ENCODE measurements at places on chromosomes 1 and 21.

- no peak for DNase-seq
Measured at GRCh38 chr1:161128591-161129420, 3.7 kb downstream of the DEDD start.

DNA sequence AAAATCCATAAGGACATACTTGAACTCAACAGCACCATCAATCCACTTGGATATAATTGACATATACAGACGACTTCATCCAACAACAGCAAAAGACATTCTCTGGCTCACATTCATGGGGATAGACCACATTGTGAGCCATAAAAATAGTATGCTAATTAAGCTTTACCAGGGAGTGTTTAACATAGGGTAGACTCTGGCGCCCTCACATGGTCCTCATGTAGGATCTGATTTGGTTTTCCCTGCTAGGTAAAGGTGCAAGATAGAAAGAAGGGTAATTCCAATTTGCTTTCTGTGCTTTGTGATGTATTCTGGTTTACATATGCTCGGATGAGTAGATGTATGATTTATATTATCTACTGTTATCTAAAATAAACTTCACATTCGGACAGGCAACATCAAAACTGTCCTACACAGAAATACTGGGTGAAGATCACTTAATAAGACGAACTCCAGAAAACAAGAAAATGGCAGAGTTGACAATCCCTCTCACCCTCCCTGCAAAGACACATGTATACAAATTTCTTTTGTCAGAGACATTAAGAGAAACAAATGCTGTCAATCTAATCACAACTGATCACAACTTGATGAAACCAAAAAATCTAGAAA, 27.7 kb downstream of the CR1L start:
- DNase-seq = peak; percentile 70

DNA sequence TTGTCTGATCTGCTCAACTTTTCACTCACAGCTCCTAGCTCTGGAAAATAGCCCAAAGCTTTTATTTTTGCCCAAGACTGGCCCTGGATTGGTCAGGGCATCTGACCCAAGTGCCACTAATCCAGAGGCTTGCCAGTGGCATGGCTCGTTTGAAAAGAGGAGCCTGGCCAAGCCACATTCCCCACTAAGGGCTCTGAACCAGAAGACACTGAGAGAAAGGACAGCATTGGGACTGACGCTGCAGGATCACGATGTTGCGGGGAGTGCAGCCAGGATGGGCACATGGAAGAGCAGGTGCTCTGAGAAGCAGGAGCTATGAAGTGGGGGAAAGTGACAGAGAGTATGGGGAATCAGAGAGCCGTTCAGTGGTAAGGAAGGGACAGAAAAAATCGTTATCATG, 44.9 kb upstream of the TSPAN2 start:
- DNase-seq = no peak

DNA sequence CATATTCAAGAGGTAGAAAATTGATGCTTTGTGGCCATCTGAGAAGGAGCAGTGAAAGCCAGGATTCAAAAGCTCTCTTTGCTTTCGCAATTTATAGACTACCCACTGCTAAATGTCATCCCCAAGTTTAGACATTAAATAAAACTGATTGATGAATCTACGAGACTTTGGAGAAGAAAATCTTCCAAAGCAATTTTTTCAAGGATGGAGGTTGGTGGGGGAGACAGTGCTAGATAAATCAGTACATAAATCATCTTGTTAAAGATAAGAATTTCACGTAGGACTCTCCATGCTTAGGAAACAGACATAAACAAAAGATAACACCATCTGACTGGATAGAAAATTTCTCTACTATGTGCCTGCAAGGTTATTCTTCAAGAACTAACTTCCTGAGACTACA, 147.6 kb upstream of the TIAM1 start:
- no peak for DNase-seq

GRCh38 chr1:109977657-109978378, 6.7 kb upstream of the AHCYL1 start:
- DNase-seq = no peak

GRCh38 chr1:61742620-61743430, 545 bp downstream of the PATJ start:
- DNase-seq = peak; percentile 63

- peak; percentile 32 for DNase-seq
Measured at GRCh38 chr1:41239988-41240610, 2.0 kb downstream of the SCMH1 start.

- DNase-seq = no peak
Measured at GRCh38 chr21:18275781-18276180, 31.1 kb downstream of the CHODL start.

GRCh38 chr1:48898894-48899293, 122.2 kb upstream of the BEND5 start:
- DNase-seq = no peak

DNA sequence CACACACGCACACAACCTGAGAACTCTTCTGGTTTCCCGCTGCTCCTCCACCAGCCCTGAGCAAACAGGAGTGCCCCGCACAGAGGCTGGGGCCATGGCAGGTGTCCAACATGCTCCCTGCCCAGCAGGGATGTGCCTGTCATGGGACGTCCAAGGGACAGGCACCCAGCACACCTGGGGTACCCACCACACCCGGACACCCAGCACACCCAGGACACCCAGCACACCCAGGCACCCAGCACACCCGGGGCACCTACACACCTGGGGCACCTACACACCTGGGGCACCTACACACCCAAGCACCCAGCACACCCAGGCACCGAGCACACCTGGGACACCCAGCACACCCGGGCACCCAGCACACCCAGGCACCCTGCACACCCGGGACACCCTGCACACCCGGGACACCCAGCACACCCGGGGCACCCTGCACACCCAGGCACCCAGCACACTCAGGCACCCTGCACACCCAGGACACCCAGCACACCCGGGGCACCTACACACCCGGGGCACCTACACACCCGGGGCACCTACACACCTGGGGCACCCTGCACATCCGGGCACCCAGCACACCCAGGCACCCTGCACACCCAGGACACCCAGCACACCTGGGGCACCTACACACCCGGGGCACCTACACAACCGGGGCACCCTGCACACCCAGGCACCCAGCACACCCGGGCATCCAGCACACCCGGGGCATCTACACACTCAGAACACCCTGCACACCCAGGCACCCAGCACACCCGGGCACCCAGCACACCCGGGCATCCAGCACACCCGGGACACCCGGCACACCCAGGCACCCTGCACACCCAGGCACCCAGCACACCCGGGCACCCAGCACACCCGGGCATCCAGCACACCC, 37.9 kb downstream of the UBE2G2 start:
- no peak for DNase-seq

DNA sequence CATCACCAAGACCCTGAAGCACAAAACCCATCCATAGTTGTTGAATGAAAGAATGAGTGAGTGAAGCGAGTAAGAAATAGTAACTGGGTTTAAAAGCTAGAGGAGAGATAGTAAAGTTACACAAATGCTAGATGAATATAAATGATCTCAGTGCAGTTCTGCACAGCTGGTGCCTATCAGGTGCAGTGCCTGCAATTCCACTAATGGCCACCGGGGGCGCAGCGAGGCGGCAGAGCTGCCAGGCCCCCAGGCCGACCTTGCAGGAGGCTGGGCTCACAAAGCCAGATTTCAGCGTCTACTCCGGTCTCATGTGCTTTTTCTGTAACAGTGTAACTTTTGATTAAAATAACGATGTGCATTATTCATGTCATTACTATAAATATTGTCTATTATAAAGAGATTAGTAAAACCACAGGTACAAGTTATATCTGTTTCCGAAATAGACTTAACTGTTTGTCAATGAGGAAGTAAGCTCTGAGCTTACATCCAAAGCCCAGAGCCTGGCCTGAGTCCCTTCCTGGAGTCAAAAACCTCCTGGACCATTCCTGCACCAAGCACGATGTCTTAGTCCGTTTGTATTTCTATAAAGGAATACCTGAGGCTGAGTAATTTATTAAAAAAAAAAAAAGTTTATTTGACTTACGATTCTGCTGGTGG, 477.6 kb downstream of the NPHP4 start:
- DNase-seq = peak; percentile 49

- DNase-seq = peak; percentile 87
Measured at GRCh38 chr21:44303490-44303981, 3.7 kb downstream of the PFKL start.

DNA sequence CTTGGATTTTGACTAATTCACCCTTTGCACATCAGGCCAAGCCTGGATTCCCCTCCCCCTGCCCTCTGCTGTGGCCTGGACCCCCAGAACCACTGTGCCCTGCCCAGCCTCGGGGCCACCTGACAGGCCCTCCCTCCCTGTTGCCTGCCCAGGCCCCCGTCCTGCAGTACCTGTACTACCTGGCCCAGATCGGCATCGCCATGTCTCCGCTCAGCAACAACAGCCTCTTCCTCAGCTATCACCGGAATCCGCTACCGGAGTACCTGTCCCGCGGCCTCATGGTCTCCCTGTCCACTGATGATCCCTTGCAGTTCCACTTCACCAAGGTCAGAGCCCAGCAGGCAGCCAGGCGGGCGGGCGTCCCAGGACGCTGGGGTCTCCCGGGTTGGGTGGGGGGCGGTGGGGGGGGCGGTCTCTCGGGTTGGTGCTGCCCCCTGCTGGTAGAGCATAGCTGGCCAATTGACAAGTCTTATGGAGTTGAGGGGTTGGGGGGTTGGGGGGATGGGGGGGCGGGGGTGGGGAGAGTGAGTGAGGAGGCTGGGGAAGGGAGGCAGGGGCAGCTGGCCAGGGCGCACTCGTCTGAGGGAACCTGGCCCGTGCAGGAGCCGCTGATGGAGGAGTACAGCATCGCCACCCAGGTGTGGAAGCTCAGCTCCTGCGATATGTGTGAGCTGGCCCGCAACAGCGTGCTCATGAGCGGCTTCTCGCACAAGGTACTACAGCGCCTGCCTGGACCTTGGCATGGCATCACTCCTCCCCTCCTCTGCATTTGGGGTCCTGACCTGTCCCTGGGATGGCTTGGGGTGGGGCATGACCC, 10.7 kb downstream of the AMPD2 start:
- no peak for DNase-seq

GRCh38 chr1:187445066-187445465, 616.3 kb downstream of the PLA2G4A start:
- no peak for DNase-seq

DNA sequence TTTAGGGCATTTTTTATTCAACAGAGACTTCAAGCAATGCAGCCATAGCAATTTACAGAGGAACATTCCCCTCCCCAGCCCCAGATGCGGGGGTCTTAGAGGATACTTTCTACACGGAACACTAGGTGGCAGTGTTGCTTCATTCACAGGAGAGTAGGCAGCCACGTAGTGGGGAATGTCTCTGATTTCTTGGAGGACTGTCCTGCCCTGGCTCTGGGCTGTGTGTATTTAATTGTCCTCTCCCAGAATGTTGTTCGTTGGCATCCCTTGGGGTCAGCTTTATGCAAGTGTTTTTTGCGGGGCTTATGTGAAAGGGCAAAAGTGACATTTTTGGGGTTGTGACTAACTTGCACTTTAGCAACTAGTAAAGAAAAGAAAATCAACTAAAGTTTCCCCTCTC, 96.9 kb downstream of the PAPPA2 start:
- peak; percentile 61 for DNase-seq

DNA sequence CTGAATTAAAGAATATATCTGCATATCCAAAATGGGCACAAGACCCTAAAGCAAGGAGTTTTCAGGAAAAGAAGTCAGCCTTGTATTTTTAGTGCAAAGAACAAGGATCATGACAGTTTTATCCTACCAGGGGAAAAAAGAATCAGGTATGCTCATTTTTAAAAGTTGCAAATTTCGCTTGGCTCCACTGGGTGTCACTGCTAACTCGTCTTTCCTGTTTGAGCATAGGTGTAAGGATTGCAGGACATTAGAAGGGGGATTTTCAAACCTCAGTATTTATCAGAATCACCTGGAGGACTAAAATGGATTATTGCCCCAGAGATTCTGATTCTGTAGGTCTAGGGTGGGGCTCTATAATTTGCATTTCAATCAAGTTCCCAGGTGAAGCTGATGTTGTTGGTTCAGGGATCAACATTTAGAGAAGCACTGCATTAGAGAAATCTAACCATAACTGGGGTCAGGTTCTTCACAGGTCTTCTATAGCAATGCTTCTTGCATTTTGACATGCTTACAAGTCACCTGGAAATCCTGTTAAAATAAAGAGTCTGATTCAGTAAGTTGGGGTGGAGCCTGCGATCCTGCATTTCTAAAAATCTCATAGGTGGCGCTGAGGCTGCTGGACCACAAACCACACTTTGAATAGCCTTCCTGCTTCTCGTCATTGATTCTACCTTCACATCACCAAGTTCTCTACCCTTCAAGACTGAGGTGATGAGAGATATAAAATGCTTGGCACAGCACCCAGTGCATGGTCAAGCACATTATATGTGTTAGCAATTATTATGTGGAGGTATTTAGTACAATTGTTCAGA, 39.6 kb downstream of the NUF2 start:
- peak; percentile 29 for DNase-seq

GRCh38 chr1:67332653-67333529, 25.2 kb downstream of the IL12RB2 start:
- no peak for DNase-seq

GRCh38 chr1:71881611-71882010, 400.7 kb downstream of the NEGR1 start:
- DNase-seq = no peak

GRCh38 chr1:155309423-155310021, 856 bp downstream of the FDPS start:
- DNase-seq = peak; percentile 43

DNA sequence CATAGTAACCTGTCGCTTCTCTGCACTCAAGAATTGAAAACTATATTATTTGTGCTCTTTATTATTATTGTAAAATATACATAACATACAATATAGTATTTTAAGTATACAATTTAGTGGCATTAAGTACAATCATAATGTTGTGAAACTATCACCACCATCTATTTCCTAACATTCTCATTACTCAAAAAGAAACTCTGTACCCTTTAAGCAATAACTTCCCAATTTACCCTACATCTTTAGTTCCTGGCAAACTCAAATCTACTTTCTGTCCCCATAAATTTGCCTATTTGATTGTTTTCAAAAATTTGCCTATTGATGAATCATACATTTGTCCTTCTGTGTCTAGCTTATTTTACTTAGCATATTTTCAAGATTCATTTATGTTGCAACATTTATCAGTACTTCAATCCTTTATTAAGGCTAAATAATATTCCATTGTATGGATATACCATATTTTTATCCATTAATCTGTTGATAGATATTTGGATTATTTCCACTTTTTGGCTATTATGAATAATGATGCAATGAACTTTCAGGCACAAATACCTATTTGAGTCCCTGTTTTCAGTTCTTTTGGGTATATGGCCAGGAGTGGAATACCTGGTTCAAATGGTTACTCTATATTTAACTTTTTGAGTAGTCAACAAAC, 99.6 kb upstream of the DMRTA2 start:
- DNase-seq = no peak

- DNase-seq = no peak
Measured at GRCh38 chr1:24339996-24340395, 20.8 kb downstream of the GRHL3 start.

DNA sequence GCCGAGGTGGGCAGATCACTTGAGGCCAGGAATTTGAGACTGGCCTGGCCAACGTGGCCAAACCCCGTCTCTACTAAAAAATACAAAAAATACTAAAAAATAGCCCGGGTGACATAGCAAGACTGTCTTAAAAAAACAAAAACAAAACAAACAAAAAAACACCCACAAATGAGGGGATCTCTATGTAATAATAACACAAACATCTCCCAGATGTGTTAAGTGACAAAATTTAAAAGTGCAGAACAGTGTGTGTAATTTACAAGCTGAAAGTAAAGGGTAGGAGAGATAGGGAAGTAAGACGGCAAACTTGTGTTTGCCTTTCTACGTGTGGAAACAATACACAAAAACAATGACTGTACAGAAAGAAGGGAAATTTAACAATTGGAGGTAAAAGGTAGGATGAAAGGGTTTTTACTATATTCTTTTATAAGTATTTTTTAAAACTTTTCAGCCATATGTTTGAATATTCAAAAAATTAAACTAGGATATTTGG, 36.3 kb downstream of the ARID4B start:
- DNase-seq = no peak
